ENCODE measurements at places on chromosomes 4 and X.

DNA sequence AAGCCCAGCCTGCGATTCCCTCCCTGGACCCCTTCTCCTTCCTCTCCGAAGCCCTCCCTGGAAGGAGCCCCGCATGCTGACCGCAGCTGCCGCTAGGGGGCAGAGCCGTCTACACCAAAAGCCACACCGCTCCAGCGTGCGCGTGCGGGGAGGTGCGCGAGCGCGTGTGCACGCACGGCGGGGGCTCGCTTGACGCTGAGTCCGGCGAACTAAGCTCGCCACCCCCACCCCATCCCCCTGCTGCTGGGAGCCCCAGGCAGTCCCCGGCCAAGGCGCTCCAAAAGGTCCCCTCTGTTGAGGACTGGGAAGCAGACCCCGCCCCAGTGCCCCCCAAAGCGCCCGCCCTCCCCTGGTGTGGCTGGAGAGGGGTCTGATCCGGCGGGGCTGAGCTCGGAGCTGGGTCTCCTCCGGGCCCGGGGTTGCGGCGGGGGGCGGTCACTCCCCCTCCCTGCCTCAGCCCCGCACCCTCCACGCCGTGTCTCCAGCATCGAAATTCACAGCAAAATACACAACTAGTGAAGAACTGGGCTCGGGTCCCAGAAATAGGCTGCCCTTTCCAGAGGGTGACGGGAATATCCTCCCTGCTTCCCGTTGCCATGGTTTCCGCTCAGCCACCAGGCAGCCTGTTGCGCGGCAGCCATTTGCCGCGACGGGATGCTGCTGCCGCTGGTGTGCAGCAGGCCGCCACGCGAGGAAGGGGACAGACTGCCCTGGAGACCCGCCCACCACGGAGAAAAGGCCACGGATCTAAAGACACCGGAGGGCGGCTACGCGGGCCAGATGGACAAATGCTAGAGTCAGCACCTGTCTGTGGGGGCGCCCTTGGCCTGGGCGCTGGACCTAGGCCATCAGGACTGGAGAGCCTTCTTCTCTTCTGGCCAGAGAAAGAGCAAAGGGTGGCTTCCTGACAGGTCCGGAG, 11.2 kb upstream of the CCNQ start:
- peak; percentile 75 for DNase-seq

DNA sequence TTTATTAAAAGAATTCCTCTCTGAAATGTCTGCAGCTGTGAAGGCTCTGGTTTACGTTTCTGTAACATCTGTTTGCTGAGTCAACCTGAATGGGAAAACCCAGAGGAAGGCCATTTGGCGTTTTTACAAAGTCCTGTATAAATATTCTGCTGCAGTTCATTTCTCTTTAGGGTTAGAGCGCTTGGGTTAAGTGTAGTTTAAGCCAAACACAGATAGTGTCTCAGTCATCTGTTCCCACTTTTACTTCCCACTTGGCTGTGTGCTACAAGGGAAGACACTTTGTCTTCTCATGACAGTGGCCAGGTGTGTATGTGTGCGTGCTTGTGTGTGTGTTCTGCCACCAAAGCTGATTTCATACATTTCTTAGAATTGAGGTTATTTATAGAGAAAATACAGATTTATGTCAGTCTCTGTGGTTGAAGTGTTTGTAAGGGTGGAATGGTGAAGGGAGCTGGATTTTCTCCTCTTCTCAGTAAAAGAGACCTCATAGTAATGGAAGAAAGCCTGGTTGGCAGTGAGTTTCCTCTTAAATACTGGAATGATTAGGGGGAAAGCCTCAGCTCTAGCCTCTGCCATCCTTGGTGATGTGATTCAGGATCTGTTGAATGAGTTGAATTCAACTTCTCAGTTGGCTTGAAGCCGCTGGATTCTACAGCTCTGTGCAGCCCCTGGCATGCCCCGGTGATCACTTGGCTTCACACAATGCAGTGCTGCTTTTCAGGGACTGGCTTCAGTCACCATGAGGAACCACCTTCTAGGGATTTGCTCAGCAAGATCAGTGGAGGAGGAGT, 50.6 kb downstream of the JADE1 start:
- DNase-seq, result peak; percentile 92

DNA sequence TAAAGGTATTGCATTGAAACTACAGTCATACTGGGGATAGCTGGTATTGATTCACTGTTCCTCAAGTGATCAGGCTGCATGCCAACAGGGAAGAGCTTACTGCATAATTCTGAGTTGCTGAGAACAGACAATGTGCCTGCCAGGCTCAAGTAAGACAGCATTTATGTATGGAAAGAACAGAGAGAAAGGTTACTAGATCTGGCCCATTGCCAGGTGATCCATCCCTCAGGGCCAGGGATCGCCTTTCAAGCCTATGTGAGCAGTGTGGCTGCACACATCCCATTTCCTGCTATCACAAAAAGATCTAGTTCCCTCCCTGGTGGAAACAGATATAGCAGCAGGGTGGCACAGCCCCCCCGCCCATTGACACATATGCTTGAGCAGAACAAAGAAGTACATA, 254.0 kb downstream of the TMA16 start:
- DNase-seq, result no peak

- DNase-seq, result peak; percentile 46
Measured at GRCh38 chrX:46865281-46865680, 28.4 kb downstream of the RP2 start.

GRCh38 chr4:42281324-42282020, 115.8 kb upstream of the SHISA3 start:
- DNase-seq, result no peak

Data from fibroblast of skin of abdomen (primary cell).